Colonic mucosa (tissue), 4 donors: ENCODE measurements at places on chromosomes 12 and 14. TPM values are rescaled to one million over a fixed set of nuclear protein-coding genes. Genes with fewer than 3 reads are reported as not detected.
A peak's percentile ranks its signal among the peaks of the same experiment; 100 is the strongest.

GRCh38 chr14:52481864-52482263 is 70.4 kb downstream of the TXNDC16 start:
- no peak for DNase-seq

GRCh38 chr12:40106655-40107054 is 774 bp upstream of the SLC2A13 start:
- no peak for DNase-seq

GRCh38 chr12:76085520-76085868 is 1.0 kb upstream of the NAP1L1 start:
- DNase-seq = peak; percentile 26

GRCh38 chr14:72439707-72440106 is 454.2 kb downstream of the DPF3 start:
- DNase-seq = no peak

DNA sequence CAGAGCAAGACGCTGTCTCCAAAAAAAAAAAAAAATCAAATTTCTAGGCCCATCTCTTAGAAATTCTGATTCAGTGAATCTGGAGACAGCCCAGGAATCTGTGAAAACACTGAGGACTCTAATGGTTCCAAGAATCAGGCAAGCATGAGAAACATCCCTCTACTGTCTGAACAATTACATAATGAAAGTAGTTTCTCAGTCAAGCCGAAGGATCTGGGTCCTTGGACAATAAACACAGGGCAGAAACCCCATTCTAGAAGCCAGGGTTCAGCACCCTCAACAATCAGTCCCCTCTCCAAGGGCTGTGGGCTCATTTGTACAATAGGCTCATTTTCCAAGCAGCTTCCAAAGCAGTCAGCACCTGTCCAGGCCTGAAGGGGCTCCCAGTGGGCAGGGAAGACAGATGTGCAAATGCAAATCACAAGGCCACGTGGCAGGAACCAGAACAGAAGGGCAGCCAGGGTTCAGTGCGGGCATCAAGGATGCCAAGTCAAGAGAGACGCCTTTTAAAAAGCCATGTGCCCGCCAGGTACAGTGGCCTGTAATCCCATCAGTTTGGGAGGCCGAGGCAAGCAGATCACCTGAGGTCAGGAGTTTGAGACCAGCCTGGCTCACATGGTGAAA is 96.1 kb downstream of the KSR2 start:
- DNase-seq = no peak

DNA sequence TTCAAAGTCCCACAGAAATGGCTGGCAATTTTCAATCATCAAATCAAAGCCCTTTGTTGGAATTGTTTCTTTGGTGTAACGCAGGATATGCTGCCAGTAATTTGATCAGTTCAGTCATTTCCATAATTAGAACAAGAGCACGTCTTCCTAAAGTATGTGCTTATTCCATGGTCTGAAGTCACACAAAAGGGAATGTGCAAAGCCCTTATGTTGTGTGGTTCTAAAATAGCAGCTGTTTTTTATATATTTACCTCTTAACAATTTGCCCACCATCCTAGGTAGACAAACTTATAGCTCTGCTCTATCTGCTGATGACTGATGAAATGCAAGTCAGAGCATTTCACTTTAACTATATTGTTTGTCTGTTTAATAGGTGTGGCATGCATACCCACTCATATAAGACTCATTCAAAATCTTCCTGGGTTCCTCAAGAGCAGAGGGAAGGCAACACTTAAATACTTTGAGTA is 176.1 kb upstream of the SLC38A2 start:
- DNase-seq = no peak

GRCh38 chr12:59929110-59929509 is 333.3 kb downstream of the SLC16A7 start:
- DNase-seq = no peak

DNA sequence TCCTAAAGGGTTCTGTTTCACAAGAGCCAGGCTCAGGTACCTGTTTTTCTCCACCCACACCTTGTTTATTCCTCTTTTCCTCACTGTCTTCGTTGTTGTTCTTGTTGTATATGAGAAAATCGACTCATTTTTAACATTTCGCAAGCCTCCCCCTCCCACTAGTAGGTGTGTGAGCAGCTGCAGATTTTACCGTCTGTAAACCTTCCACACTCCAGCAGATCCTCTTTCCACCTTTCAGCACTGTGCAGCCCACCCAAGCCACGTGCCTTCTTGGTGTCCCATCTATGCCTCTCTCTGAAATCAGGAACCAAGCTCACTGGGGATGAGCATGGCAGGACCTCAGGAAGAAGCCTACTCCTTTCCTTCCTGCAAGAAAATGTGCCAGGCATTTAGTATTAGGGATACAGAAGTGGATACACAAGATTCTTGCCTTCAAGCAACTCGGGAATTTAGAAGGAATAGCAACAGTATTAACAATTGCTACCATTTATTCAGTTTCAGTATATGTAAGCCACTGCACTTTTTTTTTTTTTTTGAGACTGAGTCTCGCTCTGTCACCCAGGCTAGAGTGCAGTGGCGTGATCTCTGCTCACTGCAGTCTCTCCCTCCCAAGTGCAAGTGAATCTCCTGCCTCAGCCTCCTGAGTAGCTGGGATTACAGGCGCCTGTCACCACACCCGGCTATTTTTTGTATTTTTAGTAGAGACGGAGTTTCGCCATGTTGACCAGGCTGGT is 113.6 kb downstream of the CHST11 start:
- DNase-seq = no peak

GRCh38 chr12:85781766-85782165 is 54.4 kb downstream of the RASSF9 start:
- no peak for DNase-seq

DNA sequence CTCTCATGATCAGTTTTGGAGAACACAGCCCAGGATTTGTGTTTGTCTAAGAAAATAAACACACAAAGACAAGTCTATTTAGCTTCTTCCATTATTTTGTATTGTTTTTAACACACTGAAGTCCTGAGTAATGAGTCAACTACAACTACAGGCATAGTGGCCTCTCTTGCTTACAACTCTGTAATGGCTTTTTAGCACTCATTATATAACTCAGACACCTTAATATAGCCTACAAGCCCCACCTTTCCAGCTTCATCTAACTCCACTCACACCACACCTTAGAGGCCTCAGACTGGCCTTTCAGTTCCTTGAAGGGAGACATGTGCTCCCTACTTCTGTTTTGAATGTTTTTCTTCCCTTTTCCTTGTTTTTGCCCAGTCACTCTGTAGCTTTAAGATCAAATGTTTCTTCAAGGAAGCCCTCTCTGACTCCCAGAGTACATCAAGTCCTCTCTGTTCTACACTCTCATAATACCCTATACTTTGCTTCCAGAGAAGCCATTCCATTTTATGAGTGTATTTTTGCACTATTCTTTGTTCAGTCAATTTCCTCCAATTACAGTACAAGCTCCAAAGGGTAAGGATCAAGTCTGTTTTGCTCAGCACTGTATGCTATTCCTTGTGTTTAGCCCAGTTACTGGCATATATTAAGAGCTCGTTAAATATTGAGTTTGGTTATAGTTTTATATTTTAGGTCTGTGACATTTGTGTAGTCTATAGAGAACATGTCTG is 233.6 kb upstream of the ARHGAP5 start:
- DNase-seq = peak; percentile 42

GRCh38 chr14:101839236-101839635 is 77.7 kb downstream of the PPP2R5C start:
- no peak for DNase-seq

DNA sequence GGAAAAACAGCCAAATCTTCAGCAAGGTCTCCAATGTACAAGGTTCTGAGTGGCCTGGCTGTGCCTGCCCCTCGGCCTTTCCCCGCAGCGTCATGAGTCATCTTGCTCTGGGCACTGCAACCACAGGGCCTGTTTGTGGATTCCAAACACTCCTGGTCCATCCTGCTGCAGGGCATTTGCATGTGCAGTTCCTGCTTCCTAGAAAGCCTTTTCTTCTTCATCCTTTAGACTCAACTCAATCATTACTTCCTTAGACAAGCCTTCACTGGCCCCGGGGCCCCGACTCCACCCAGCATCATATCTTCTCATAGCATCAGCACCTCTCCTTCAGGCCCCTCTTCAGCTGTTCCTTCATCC is 101.8 kb upstream of the EGLN3 start:
- DNase-seq = peak; percentile 26

The TAS2R13 gene
- total RNA-seq = 0.91 TPM

The ZDHHC22 gene
- total RNA-seq = 0.07 TPM

The CCDC184 gene
- total RNA-seq = 0.35 TPM

The NOS1 gene
- 0.07 TPM for total RNA-seq

The SIX6 gene
- not detected for total RNA-seq

The CFAP251 gene
- 0.64 TPM for total RNA-seq

The KSR2 gene
- 1.2 TPM for total RNA-seq

The TAS2R8 gene
- total RNA-seq = not detected

The RHEBL1 gene
- total RNA-seq = 0.32 TPM

The SLC35E3 gene
- 6.8 TPM for total RNA-seq

The ADGRD1 gene
- 3.6 TPM for total RNA-seq

The AQP6 gene
- total RNA-seq = not detected

The RALGAPA1 gene
- 69.8 TPM for total RNA-seq

The MYH6 gene
- not detected for total RNA-seq

The PARP2 gene
- 12.5 TPM for total RNA-seq

The KANSL2 gene
- 16.1 TPM for total RNA-seq

The PRB2 gene
- total RNA-seq = not detected
